Uterus (tissue), 4 donors: ENCODE measurements at places on chromosomes 4 and X. TPM values are rescaled to one million over a fixed set of nuclear protein-coding genes. Genes with fewer than 3 reads are reported as not detected.

The MGAT4D gene
- not detected for total RNA-seq

The TASL gene
- total RNA-seq, result 2.3 TPM

The NKX3-2 gene
- not detected for total RNA-seq

GRCh38 chrX:15973299-15973698, 118.7 kb upstream of the AP1S2 start:
- no peak for DNase-seq

DNA sequence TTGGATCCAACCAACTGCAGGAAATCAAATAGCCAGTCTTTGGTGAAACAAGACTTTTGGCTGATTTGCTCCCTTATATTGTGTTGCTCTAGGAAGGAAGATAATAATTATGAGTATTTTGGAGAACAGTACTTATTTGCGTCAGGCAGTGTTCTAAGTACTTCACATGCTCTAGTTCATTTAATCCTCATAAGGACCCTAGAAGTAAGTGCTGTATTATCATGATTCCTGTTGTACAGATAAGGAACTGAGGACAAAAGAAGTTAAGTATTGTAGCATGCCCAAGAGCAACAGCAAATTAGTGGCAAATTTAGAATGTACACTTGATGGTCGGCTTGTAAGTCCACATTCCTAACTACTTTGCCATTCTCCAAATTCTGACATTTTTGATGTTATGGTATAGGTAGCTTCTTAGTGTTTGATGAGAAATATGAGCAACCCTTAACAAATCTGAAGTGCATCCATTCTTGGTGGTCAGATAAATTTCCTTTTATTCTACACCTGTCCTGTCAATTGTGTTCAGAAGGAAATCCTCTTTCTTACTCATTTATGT, 72.0 kb downstream of the SPRY1 start:
- DNase-seq, result no peak

DNA sequence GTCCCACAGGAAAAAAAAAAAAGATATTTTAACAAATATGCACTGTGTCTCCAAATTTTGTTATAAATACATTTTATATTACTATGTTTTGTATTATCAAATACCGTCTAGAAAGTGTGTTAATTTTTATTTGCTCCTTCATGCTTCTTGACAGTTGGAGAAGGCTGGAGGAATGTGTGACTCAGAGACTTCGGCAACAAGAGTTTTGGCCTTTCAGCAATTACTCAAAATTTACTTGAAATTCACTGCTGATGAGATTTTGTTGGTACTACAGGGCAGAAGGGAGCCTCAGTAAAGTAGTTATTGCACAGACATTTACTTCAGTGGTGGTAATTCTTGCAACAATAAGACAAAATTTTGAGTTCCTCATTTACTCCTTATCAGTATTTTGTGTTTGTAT, 2164.0 kb downstream of the PCDH7 start:
- no peak for DNase-seq

DNA sequence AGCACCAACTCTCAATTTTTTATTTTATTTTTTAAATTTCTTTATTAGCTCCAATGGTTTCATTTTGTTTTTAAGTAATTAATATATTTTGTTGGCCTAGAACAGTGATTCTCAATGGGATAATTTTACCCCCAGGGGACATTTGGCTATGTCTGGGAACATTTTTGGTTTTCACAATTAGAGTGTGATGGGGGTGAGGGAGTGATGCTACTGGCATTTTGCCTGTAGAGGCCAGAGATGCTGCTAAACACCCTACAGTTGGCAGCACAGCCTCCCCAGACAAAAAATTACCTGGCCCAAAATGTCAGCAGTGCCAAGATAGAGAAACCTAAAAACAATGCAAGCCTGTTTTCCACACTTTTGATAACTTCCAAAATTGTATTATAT, 64.6 kb downstream of the HHIP start:
- DNase-seq, result no peak

GRCh38 chrX:137930533-137930932, 364.6 kb downstream of the ZIC3 start:
- DNase-seq, result no peak

- DNase-seq, result no peak
These were observed 133.7 kb upstream of the IL1RAPL2 start for GRCh38 chrX:104432321-104432720.

DNA sequence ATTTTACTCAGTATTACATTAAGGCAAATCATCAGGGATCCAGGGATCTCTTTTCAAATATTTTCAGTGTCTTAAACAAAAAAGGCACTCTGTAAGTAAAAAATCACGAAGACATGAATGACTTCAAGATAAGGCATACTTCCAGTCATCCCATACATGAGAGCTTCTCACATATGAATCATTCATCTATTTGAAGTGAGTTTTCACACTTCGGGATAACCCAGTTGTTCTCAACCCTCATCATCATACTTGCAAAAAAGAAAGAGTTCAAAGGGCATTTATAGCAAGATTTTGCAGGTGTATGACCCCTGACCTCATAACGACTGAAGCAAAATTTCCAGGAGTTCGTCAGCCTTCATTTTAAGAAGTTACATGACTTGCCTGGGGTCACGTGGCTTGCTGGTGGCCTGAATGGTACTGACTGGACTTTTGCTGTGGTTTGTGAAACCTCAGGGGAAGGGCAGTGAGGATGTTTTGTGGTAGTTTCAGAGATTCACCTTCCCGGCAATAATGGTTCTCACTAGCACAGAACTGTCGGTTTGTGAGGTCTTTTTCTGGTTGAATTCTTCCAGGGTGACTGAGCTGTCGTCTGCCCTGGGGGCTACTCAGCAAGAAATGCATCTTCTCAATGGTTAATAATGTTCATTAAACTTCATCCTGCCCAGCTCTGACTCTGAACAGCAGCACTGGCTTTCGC, 115.8 kb upstream of the SHISA3 start:
- DNase-seq, result no peak

DNA sequence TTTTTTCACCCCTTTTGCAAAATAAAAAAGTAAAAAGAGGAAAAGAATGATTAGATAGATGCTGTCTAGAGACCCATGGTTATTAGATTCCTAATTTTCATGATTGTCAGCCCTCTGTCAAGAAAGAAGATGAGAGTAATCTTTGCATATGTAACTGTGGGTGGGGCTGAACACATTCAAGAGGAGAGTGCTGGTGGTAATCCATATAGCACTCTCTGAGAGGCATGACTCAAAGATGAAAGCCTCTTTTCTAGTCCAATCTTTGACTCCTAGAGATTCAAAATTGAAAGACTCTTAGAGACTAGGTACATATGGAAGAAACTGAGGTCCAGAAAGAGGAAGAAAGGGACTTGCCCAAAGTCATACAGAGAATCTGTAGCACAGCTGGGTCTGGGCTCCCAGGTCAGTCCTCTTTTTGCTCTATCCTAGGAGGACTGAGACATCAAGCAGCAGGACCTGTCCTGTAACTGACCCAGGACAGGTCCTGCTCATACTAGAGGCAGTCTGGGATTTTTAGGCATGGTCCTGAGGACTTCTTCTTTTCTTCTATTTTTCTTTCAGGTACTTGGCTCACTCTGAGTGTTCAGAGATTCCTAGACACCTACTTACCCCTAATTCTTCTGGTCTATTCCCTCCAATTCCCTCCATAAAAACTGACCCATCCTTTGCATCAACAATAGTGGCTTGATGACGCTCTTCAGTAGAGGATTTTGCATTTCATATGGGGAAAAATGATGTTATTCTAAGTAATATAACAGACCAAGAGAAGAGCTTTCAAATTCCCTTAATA, 23.8 kb downstream of the VSIG4 start:
- DNase-seq, result no peak

DNA sequence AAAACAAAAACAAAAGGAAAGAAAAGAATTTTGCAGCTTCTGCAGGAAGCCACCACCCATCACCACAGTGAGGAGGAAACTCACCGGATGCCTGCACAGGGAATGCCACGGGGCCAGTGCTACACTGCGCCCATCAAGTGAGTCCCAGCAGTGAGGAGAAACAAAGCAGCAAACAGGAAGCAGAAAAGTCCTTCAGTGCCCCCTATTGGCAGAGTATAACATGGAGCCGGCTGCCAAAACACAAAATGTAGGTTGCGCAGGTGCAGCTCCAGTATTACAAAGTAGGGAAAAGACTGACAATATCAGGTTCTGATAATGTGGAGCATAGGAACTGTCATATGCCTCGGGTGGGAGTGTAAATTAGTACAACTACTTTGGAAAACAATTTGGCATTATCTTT, 23.3 kb upstream of the SCML2 start:
- no peak for DNase-seq

GRCh38 chrX:19805046-19805690, 82.2 kb downstream of the SH3KBP1 start:
- no peak for DNase-seq

GRCh38 chrX:146189371-146189770, 371.7 kb downstream of the SLITRK2 start:
- no peak for DNase-seq

GRCh38 chr4:11297627-11298026, 131.1 kb downstream of the HS3ST1 start:
- DNase-seq, result no peak

DNA sequence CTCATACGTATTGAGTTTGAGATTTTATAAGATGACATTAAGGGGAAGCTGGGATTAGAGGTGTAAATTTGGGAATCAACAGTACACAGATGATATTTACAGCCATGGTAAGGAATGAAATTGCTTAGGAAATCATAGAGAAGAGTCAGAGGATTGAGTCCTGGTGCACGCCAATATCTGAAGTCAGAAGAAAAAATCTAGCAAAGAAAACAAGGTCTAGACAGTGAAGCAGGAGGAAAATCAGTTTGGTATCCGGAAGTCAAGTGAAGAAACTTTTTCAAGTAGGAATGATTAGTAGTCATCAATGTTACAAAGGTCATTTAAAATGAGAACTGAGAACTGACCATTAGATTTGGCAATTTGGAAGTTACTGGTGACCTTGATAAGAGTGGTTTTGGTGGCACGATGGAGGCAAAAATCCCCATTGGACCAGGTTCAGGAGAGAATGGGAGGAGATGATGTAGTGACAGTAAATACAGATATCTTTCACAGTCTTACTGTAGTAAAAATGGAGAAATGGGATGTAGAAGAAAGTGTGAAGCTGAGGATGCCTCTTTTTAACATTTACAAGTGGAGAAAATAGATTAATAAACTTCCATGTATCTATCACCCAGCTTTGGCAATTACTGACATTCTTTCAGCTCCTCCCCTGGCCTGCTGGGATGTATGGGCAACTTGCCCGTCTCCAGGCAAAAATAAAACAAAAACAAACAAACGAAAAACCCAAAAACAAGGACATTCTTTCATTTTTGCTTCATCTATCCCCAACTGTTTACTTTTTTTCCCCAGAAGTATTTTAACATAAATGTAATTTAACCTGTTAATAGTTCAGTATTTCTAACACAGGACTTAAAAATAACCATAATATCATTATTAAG, 11.4 kb upstream of the GPR34 start:
- no peak for DNase-seq

DNA sequence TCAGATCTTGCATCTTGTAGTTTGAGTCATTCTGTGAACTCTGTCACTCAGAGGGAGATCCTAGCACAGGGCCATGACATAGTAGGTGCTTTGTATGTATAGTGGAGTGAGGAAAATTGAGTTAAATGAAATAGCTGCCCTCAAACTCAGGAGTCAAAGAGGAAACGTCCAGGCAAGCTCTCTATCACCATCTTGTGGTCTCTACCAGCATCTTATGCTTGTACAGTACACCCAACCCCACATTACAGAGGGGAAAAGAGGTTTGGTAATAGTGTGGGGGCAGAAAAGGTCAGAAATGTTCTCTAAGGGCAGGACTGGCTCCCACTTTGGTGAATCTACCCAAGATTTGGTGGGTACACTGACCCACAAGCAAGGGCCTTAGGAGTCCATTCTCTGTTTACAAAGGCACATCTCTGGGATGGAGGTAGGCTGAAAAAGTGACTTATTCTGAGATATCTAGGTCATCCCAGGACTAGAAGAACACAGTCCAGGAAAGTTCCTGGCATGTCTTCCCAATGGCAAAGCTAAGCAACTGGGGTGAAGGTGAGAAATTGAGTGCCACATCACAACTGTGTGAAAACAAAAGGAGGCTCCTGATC, 131.8 kb downstream of the OR13H1 start:
- no peak for DNase-seq
